ENCODE measurements at places on chromosomes 7 and 10. TPM values are rescaled to one million over a fixed set of nuclear protein-coding genes. Genes with fewer than 3 reads are reported as not detected.

TSPAN12 gene
- total RNA-seq: not detected

KEL gene
- total RNA-seq: 2.2 TPM

- DNase-seq: no peak
Observed at GRCh38 chr10:17460756-17461155, 6.4 kb upstream of the ST8SIA6 start.

GRCh38 chr7:44971902-44972441, 6.8 kb downstream of the MYO1G start:
- DNase-seq: no peak
